ENCODE measurements at places on chromosomes 6 and 20.

GRCh38 chr6:27865850-27866356 lies 46.3 kb downstream of the OR2B2 start:
- no peak for DNase-seq

DNA sequence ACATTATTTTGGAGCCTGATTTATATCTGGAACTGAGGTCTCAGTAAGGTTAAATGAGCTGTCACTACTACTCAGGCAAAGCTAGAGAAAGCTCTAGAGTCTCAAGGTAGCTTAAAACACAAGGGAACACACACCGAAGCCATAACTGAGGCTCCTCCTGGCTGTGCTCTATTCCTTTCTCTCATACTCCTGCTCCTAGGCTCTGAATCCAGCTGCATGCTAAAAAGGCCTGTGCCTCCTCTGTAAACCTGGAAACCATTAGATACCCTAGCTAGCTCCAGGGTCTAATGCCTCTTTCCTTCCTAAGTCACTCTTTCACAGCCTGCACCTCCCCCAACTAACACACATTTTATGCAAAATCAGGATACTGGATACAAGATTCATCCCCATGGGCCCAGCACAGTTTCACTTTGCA lies 17.1 kb downstream of the RIPOR2 start:
- no peak for DNase-seq

DNA sequence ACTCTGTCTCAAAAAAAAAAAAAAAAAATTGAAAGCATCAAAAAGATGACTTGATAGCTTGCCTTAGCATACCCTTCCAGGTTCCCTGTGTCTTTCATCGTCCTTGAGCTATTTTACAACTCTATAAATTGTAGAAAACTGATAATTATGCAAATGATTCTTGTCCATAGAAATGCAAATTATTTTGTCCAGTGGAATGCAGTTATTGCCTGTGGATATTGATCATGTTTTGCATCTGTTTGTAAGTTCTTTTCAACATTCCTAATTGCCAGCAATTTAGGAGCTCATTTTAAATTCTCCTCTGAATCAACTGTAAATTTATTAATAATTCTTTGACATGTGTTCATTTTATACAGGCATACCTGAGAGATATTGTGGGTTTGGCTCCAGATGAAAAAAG lies 7.1 kb upstream of the ATP9A start:
- DNase-seq, result no peak

DNA sequence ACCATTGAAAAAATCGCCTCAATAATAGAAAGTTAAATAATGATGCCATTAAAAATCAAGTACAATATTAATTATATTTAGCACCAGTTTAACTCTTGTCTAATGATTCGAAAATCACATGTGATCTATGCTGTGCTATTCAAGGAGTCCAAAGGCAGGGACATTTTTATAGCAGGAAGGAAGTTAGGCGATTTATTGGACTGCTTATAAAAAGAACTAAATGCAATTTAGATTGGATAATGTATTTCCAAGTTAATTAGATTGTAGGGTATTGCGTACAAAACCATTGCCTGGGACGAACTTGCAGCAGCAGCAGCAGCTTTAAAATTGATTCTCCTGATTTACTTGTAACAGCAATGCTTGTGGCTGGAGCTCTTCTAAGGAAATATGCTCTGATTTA lies 87.4 kb upstream of the TMEM181 start:
- no peak for DNase-seq

DNA sequence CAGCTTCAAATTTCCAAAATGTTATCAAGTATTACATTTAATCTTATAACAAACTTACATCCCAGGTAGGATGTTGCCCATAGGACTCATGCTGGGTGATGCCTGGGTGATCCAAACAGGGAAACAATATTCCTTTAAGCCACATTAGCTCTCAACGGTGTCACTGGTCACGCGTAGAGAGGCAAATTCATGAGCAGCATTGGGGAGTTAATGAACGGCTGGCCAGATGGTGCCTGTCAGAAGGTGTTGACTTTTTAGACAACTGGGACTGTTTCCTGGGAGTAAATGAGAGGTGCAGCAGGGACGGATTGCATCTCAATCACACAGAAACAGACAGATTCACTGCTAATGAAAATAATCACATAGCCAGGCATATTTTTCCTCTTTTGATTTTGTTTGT lies 83.3 kb upstream of the ID4 start:
- DNase-seq, result no peak

DNA sequence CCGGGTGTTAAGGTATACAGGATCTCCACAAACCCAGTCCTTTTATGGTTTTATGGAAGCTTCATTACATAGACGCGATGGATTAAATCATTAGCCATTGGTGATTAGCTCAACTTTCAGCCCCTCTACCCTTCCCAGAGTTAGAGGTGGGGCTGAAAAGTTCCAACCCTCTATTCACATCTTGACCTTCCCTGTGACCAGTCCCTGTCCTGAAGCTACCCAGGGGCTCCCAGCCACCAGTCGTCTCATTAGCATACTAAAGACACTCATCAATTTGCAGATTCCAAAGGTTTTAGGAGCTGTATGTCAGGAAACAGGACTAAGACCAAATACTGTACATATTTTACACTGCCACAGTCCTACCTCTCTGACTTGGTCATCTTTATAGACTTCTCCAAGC lies 21.0 kb downstream of the KHDC1L start:
- DNase-seq, result no peak
